Foreskin keratinocyte (primary cell): ENCODE measurements at places on chromosomes 7 and 10. TPM values are rescaled to one million over a fixed set of nuclear protein-coding genes. Genes with fewer than 3 reads are reported as not detected.

The TFR2 gene
- 0.57 and 0.70 TPM in 2 replicates for polyA plus RNA-seq

The CALCR gene
- polyA plus RNA-seq: not detected in 2 replicates

The LEP gene
- not detected in 2 replicates for polyA plus RNA-seq

DNA sequence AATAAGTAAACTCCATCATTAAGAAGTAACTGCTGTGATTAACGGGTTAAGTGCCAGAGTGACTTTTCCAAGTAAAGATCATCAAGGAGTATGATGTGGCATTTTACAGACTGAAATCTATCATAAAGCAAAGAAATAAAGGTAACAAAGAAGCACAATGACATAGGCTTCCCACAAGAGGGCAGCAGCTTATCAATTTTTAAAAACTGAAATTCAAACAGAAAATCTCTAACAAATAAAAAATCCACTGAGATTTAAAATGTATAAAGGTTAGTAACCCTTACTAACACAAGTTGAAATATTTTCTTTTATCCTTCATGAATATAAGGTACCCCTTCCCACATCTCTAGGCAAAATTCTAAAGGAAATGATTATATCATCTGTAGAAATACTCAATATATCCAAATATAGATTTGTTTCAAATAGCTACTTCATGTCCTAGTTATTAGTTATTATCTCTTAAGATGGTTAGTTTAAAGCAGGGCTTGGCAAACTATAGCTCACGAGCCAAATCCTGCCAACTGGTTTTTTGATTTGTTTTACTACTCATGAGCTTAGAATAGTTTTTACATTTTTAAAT lies 29.2 kb downstream of the FAM3C start:
- no peak for DNase-seq

GRCh38 chr7:45511721-45512597 lies 62.2 kb upstream of the ADCY1 start:
- DNase-seq: no peak

DNA sequence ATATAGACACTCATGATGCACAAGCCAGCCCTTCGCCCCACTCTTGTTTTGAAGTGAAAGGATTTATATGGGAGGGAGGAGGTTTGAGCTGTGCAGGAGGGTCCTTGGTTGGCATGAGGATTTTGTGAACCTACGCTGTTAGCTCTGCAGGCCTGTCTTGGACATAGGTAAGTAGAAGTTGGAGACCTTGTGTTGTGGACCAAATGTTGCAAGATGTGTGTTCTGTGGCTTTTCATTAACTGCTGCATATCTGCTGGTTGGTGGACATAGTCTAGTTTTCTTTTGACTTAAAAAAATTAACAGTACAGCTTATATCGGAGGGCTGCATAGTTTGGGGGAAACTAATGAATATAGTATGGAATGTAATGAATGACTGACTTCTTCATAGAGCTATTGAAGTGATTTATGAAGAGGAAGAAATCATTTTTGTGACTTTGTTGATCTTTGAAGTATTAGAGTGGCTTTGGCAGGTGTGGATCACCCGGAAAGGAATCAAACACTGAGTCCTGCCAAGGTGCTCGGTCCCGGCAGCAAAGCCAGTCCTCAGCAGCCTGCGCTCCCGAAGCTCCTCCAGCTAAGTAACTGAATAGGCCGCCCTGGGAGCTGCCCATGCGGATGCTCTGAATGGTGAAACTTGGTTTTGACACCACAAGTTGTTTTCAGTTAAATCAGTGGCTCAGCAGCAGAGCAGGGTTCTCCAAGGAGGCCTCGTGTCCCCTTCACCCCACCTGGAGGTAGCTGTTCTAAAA lies 3.2 kb downstream of the MGMT start:
- no peak for DNase-seq

DNA sequence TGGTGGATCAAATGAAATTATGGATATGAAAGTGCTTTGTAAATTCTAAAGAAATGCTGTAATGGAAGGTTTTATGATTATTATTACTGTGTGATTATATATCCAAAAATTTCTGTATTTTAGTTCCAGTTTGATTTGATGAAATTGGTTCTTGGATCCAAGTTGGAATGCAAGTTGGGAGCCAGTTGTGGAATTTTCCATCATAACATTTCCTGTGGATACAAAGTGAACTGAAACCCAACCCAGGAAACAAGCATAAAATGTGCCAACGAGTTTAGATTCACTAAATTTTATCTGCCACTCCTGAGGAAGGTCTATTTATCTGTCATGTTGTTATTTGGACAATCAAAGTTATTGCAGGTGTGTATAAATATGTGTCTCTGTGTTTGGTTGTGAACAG lies 131.4 kb upstream of the MDFIC start:
- DNase-seq: no peak

DNA sequence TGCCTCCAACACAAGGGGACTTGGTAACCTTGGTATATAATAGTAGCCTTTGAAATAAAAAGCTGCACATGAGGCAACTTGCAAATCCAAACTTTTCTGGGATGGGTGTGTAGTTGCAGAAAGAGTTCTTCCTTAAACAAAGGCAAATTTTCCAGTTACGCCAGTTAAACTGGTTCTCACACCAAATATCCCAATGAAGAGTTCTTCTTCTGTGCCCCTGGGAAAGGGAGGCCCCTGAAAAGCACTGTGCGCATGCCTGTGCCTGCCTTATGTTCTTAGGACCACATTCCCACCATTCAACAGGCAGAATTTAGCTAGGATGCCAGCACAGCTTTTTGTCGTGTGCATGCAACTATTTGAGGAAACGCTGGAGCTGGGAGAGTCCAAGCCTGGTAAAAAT lies 164.8 kb upstream of the SLC25A13 start:
- no peak for DNase-seq
